ENCODE measurements at places on chromosomes 2 and 18.

DNA sequence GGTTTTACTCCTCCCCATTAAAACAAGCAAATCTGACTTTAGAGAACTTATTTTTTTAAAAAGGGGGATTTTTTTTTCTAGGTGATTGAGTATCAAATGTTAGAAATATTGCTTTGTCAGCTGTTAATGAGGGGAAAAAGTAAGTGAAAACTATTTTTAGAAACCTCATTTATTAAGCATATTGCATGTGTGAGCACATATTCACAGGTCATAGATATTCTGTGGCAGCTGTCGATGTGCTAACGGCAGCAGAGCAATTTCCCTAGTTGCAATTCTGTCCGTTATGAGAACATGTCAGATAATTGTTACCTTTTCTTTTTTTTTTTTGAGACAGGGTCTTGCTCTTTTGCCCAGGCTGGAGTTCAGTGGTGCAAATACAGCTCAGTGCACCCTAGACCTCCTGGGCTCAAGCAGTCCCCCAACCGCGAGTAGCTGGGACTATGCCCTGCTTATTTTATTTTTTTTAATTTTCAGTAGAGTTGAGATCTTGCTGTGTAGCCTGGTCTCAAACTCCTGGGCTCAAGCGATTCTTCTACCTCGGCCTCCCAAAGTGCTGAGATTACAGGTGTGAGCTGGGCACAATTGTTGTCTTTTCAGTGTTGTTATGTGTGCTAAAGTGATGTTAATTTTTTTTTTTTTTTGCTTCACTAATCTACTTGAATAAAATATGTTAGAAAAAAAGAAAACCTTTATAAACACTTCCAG is 69.8 kb downstream of the MTA3 start:
- no peak for DNase-seq

DNA sequence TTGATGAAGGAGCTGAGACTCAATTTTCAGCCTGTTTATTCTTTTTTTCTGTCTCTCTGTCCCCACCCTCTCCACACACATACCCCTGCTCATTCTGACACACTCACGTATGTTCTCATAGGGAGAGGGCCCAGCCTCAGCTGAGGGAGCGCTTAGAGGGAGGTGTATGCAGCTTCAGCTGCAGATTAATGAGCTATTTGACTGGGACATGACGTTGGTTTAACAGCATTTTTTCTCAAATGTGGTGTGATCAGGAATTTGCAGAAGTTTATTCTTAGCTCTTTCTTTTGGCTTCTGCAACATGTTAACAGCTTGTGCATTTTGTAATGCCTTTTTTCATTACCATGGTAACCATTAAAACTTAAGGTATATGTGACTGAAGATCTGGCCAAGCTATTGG is 1547.1 kb upstream of the PIK3C3 start:
- DNase-seq, result no peak

- no peak for DNase-seq
Measured at GRCh38 chr2:95115418-95115817, 6.2 kb downstream of the MRPS5 start.

GRCh38 chr2:134459706-134460406 is 206.0 kb downstream of the MGAT5 start:
- no peak for DNase-seq

DNA sequence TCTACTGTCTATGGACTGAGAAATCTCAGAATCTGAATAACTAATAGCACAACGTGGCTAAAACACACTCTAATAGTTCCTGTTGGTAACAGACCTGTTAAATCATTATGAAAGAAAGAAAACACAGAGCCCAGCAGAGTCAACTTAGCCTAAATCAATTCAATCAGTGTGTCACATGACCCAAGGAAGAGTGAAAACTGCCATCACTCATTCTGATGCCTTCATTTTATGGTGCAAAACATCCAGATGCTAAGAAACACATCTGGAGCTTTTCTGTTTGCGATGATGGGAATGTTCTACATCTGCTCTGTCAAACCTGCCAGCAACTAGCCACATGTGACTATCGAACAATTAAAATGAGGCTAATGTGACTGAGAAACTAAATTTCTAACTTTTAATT is 295.7 kb upstream of the TRIB2 start:
- DNase-seq, result no peak

- no peak for DNase-seq
Measured at GRCh38 chr18:66119347-66119746, 368.5 kb downstream of the CDH7 start.

DNA sequence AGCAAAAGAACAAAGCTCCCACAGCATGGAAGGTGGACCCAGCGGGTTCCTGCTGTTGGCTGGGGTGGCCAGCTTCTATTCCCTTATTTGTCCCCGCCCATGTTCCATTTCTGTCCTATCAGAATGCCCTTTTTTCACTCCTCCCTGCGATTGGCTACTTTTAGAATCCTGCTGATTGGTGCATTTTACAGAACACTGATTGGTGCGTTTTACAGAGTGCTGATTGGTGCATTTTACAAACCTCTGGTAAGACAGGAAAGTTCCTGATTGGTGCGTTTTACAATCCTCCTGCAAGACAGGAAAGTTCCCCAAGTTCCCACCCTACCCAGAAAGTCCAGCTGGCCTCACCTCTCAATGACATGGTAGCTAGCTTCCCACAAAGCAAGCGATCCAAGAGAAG is 40.2 kb upstream of the UGP2 start:
- no peak for DNase-seq

- no peak for DNase-seq
Measured at GRCh38 chr18:73952296-73952946, 195.2 kb downstream of the FBXO15 start.

- no peak for DNase-seq
Measured at GRCh38 chr18:61335684-61336555, 2.7 kb downstream of the CDH20 start.

DNA sequence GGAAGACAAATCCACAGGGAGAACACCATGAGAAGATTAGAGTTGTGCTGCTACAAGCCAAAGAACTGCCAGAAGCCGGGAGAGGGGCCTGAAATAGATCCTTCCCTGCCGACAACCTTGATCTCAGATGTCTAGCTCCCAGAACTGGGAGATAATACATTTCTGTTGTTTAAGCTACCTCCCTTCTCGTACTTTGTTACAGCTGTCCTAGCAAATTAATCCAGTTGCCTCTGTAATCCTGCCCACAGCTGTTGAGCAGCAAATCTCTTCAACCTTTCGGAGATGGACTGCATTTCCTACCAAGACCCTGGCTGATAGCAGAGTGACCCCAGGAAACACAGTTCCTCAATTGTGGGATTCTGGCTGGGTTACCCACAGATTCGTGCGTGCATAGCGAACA is 2.6 kb upstream of the TBC1D8 start:
- no peak for DNase-seq

DNA sequence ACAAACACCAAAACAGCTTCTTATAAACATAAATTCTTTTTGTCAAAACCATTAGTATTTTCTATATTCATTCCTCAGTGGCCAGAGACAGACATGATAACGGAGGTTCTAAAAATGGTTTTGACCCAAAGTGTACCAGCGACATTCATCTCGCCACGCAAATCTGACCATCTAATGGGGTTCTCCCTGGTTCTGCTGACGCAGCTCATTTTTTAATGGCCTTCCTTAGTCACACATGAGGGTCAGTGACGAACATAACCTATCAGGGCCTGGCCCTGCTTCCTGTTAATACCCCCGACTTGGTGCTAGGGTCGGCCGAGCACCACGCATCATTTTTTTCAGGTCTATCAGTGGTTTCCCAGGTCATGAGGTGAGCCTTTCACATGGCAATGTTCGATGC is 45.9 kb upstream of the ARL4C start:
- no peak for DNase-seq

DNA sequence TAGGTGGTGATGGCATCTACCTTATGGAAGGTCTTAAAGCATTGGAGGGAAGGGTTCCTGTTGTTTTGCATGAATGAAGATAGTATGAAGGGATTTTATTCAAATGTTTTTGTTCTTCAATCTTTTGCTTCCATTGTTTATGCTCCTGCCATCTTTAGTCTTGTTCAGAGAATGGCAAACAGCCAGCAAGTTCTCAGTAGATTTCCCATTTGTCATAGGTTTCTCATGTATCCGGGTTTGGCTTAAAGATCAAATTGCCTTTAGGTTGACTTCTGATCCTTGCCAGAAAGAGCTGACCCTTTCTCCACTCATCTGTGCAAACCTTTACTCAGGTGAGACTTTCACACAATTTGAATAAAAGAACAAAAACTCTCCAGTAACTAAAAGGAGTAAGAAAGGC is 44.2 kb upstream of the STAT4 start:
- no peak for DNase-seq

GRCh38 chr2:110979471-110980338 is 141.0 kb upstream of the BCL2L11 start:
- no peak for DNase-seq

- no peak for DNase-seq
Measured at GRCh38 chr2:189409131-189409530, 32.1 kb upstream of the WDR75 start.

DNA sequence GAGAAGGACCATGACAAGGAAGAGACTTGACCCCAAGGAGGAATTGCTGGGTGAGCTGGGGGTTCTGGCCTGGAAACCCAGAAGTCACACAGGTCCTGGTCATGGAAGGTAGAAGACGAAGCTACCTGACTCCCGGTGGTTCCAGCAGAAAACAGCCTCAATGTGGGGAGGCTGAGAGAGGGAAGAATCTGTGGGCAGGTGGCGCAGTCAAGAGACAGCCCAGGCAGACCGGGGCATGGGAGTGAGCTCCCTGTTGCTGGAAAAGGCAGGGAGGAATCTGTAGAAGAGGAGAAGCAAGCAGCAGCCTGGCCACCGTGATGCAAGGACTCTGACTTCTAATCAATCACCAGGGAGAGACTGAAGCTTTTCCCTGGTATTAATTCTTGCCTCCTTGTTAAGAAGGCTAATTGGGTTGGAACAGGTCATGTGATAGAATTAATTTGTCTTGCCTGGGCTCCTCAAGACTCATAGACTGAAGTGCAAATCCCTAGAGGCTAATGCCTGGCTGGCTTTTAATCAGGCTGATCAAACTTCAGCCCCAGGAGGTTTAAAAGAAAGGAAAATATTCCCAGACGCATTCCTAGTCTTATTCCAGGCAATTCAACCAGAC is 30.1 kb downstream of the CNGA3 start:
- no peak for DNase-seq

DNA sequence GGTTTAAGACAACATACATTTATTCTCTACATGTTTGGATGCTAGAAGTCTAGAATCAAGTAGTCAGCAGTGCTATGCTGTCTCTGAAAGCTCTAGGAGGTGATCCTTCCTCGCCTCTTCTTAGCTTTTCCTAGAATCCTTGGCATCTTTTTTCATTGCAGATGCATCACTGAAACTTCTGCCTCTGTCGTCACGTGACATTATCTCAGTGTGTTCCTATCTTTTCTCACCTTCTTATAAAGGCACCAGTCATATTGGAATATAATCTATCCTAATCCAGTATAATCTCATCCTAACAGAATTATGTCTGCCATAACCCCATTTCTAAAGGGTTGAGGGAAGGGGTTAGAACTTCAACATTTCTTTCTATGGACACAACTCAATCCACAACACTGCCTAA is 851.2 kb upstream of the CRIM1 start:
- no peak for DNase-seq
